Fibroblast of gingiva (primary cell): ENCODE measurements at places on chromosomes 12 and 14.
A peak's percentile ranks its signal among the peaks of the same experiment; 100 is the strongest.

DNA sequence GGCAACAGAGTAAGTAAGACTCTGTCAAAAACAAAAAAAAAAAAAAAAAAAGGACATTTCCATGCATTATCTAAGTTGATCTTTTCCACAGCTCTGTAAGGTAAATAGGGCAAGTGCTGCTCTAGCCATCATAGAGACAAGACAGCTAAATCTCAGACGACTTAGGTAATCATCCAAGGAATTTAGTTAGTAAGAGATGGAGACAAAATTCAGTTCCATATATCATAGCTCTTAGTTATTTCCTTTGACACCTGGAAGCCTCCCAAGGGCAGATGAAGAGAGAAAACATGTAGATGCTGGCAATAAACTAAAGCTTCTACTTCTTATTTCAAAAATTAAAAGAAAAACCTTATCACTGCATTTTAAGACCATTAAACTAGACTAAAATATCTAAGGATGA lies 48.7 kb downstream of the ST8SIA1 start:
- no peak for DNase-seq

DNA sequence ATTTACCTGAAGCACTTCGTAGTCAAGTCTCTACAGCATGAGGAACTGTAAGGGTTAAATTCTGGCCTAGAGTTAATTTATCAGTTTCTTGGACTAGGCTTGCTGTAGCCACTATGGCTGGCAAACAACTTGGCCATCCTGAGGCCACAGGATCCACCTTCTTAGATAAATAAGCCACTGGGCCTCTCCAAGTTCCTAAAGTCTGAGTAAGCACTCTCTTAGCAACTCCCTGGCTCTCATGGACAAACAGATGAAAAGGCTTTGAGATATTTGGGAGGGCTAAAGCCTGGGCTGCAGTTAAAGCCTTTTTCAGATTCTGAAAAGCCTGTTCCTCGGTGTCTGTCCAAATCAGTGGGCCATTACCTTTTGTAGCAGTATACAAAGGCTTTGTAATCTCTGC lies 675.0 kb downstream of the TMEM121 start:
- no peak for DNase-seq

GRCh38 chr14:21978999-21979314 lies 305.3 kb upstream of the OR4E1 start:
- no peak for DNase-seq

DNA sequence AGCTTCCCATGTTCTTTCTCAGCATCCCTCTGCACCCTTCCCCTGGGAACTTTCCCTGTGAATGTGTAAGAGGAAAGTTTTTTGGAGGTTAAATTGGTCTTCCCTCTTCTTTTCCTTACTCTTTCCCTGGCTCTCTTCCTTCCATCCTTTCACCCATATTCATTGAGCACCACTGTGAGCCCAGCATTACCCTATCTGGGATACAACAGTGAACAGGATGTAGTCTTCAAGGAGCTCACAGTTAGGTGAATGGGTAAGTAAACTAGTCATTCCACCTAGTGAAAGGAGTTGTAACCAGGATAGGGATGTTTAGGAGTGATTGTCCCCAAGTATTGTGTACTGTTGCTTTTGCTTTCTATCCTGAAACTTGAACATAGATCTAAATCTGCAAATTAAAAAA lies 123.8 kb downstream of the MYRFL start:
- no peak for DNase-seq

GRCh38 chr14:56170877-56171422 lies 52.7 kb downstream of the PELI2 start:
- no peak for DNase-seq

DNA sequence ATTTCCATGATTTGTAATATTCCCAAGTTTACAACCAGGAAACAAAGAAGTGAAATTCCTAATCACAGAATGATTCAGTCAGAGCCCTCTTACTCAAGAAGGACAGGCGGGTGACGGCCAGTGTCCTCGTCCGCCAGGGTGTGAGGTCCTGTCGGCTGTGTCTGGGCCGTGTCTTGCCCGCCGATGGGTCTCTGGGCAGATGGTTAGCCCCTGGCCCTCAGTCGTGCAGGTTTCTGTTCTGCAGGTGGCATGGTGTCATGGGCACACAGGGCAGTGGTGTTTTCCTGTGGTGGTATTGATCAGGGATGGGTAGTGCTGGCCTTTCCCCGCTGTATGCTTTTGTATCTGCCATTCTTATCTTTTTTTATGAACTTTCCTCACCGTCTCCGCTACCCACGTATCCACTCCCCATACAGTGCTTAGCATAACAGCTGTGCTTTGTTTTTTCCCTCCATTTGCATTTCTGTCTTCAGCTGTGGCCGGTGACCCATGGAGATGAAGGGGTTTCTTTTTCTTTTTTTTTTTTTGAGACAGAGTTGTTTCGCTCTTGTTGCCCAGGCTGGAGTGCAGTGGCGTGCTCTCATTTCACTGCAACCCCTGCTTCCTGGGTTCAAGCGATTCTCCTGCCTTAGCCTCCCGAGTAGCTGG lies 100.7 kb downstream of the TSPAN9 start:
- no peak for DNase-seq

DNA sequence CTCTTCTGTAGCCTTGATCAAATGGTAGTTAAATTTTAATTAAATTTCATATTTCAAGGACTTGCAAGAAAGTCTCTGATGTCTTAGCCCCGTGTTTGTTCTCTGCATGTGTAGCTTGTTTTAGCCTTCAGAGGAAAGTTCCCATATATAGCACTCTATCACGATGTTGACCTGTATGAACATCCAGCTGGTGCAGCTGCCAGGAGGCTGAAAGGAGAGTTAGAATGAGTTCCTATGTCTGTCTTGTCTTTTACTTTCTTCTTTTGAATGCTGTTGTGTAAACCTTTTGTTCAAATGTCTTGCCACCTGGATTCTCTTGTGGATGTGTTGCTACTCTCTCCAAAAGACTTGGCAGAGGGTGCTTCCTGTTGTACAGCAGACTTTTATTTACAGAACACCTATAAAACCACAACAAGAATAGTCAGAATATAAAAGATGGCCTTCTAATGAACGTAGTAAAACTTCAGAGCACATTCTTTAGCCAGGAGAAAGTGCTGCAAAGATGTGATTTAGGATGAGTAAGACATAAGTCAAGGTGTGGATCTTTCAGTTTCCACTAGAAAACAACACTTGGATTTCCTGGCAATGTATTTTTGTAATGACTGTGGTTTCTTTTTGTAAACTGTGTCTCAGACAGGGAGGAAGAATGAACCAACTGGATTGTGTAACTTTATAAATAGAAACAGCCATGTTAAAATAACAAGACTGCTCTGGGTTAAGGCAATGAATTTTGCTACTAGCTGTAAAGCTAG lies 17.2 kb downstream of the NAV3 start:
- peak; percentile 74 for DNase-seq

DNA sequence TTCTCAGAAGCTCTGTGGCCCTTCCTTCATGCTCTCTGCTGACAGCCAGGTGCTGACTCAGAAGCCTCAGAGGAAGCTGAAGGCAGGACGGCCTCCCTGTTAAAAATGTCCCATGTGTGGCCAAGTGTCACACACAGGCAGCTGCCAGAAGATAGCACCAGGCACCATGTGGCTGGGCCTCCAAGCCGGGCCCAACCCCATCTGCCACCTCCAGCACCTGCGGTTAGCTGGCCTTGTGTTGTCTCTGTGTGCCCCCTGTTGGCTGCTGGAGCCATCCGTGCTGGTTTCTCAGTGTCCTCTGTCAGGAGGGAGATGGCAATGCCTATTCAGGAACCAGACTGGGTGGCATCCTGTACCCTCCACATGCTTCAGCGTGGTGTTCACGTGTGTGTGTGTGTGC lies 63.2 kb downstream of the TSPAN11 start:
- no peak for DNase-seq

- no peak for DNase-seq
Observed at GRCh38 chr14:47302121-47302520, 373.3 kb downstream of the MDGA2 start.

- DNase-seq = no peak
Observed at GRCh38 chr12:7650091-7650490, 15.6 kb downstream of the APOBEC1 start.

GRCh38 chr14:97393244-97393643 lies 596.1 kb downstream of the VRK1 start:
- no peak for DNase-seq

- DNase-seq = no peak
Observed at GRCh38 chr12:75961878-75962277, 69.7 kb downstream of the PHLDA1 start.

DNA sequence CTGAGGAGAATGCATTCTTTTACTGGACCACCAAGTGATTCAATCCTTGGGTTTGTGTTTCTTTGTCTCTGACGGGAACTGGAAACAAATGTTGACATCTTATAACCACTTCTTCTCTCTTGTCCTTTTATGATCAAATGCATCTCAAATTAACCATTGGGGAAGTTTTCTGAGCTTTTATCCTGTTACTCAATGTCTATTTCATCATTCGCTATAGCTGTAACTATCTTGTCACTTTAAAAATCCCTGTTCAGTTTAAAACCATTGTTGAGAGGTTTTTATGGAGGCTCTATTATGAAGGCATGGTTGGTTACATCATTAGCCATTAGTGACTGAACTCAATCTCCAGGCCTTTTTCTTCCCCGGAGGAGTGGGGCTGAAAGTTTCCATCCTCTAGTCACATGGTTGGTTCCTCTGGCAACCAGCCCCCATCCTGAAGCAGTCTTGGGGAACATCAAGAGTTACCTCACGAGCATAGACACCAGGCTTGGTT lies 2.7 kb upstream of the CLEC6A start:
- DNase-seq = no peak

DNA sequence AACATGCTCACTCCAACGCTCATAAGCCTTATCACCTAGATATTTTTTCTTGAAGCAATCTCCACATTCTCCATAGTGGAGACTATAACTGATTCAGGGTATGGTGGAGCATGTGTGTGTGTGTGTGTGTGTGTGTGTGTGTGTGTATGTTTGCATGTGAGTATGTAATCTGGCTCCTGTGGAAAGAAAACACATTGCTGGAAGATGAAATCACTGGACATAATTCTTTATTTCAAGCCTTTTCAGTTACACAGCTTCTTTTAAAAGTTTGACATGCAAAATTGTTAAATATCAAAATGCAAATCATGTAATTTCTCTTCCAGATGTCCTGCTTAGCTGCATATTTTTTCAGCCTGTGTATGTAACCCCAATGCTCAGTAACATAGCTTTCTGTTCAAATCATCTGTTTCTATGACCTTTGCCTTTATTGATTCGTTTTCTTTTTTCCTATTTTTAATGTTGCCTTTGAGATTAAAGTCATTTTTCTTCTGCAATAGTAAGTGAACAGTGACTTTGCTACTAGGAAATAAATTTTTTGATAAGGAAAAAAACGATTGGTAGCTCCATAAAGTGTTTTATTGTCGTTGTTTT lies 80.5 kb upstream of the BTG1 start:
- peak; percentile 36 for DNase-seq

DNA sequence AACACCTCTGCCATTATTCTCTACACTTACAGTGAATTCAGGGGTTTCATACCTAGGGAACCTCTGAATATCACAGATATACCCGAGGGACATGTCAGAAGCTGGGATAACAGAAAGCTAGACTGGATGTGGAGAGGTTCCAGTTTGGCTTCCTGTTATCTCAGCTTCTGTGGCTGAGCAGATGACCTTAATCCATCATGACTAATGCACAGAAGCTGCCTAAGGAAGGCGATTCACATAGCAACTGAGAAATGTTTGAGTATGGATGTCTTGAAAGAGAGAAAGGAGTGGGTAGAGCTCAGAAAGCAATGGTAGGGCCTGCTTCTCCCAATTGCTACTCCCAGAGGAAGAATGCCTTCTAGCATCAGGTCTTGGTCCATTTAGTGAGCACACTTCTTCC lies 187.6 kb downstream of the RMST start:
- no peak for DNase-seq

- no peak for DNase-seq
Observed at GRCh38 chr14:95303552-95303951, 16.2 kb downstream of the CLMN start.

DNA sequence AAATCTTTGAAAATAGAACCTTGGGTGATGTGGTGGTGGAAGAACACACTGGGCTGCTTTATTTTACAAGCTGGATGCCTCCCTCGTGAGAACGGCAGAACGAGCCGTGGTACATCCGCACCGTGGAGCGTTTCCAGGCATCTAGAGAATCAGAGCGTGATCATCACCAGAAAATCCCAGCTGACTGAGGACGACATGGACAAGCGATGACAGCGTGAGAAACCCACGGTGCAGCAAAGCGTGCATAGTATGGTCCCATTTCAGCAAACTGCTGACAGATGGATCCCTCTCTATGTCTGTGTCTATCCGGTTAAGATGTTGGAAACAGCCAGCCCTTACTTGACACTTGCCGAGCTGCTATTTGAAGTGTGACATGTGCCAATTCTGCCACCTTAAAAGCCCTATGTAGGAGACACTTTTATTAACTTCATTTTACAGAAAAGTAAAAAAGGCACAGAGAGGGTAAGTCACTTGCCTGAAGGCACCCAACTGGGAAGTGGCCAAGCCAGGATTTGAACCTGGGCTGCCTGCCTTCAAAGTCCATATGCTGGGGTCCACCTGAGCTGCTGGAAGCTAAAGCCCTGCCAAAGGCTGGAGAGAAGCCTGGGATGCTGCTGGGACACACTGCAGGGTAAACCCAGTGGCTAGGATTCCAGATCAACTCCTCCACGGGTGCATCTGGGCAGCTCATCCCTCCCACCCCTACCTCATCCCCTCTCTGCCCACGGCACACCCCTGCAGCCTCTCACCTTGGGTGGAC lies 14.9 kb downstream of the SCARB1 start:
- DNase-seq = no peak

DNA sequence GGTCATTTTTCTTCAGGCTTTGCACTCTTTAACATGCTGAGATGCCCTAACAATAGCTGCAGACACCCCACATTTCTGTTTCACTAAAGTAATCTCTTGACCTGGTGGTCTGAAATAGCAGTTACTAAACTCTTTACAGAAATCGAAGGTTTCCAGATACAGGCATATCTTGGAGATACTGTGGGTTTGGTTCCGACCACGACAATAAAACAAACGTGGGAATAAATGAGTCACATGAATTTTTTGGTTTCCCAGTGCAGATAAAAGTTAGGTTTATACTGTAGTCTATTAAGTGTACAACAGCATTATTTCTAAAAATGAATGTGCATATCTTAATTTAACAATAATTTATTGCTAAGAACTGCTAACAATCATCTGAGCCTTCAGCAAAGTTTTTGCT lies 208.7 kb downstream of the EGLN3 start:
- no peak for DNase-seq
